ENCODE measurements at places on chromosomes 2 and 18.

DNA sequence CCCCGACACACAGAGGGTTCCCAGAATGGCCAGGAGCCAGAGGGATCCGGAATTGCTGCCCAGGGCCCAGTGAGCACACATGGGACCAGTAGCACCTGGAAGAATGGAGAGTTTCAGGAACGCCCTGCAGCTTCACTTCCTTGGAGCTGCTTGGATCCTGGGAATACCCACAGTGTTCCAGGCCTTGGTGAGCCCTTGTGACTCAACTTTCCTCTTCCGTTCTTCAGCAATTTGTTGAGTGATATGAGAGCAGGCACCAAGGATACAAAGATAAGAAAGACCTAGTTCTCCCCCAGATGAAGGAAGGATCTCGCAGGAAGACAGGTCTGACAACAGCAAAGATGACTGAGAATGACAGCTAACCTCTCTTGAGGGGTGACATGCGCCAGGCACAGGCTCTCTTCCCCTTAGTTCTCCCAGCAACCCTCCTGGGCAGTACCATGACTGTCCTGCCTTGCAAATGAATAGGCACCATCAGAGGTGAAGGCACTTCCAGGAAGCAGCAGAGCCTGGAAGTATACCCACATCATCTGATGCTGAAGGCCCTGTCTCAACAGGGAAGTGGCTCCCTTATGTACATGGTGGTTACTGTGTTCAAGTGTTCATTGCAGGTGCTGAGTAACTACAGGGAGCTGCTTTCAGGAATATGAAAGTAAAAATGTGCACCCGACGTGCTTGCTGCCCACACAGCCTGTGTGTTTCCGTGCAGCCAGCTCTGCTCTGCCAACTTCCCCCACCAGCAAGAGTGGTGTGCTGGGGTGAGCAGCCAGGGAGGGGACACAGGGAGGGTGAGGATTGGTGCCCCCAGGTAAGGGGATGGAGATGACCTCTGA lies 116.2 kb downstream of the STPG4 start:
- no peak for DNase-seq

- DNase-seq, result no peak
Measured at GRCh38 chr18:12336887-12337286, 28.8 kb downstream of the TUBB6 start.

DNA sequence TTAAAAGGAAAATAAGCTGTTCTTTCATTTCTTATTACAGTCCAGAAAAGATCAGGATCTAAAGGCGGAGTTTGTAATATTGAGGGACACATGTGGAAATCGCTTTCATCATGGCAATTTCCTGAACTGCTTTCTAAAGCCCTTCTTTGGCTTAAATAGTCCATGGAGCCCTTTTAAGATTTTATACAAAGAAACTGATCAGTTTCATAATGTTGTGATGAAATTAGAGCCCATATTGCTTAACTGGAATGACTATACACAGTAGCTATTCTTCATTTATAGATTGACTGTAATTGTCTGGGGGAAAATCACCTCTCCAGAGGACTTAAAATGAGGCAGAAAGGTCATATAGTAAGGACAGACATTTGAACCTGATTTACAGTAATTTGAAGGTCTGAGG lies 322.2 kb downstream of the ETAA1 start:
- no peak for DNase-seq

DNA sequence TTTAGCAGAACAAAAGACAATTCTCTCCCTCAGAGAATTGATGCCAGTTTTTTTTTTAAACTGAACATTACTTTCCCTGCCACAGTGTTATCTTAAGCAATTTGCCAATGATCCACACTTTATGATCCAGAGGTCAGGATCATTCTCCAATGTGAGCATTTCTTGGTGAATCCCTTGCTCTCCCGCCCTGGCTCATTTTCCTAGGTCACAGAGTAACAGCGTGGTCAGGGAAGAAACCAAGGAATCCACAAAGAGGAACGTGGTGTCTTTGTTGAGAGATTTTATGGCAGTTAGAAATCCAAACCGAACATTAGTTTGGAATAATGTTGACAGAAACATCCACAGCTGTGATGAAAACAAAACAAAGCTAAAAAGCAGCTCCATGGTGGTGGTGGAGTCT lies 250.3 kb downstream of the TTC32 start:
- DNase-seq, result no peak

DNA sequence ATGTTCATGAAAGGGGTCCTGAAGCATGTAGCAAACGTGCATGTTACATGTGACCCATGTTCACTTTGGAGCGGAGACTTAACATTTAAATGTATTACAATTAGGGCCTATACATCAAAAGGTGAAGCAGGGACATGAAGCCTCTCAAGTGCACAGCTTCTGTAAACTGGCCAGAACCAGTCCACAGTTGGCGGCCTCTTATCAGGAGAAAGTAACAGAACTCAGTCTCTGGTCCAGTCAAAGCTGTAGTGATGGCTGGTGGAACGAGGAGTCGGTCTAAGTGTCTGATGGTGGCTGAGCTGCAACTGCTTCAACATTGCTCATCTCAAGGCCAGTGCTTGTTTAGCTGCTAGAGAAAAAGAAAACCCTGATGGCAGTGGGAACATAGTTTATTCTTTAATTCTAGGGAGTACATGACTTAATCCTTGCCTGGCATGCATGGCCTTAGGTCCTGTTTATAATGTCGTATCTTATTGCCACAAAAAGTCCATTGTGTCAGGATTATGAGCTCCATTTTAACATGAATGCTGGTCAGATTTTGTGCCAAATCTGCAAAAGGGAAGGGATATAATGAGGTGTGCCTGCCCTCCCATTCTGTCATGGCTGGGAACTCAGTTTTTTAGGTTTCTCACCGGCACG lies 22.2 kb upstream of the YES1 start:
- DNase-seq, result no peak

DNA sequence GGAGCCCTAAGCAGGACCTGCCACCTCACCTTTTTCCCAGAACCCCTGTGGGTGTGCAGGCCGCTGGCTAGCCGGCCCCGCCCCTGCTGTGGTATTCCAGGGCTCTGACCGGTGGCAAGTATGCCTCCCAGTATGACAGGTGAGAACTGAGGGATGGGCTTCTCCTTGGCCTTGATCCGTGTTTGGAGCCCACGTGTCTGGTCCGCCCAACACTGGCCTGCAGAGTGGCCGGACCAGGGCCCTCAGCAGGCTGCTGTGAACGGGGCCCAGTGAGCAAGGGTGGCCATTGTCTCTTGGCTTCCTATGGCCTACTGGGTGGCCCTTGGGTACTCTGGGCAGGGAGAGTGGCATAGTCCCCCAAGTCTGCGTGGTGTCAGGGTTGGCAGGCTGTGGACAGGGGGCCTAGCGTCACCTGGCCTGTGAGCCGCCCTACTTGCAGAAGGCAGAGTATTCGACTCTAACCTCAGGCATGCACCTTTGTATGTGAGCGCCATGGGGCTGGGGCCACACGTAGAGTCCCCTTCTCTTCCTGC lies 1.8 kb downstream of the RNPEPL1 start:
- DNase-seq, result peak; percentile 39

DNA sequence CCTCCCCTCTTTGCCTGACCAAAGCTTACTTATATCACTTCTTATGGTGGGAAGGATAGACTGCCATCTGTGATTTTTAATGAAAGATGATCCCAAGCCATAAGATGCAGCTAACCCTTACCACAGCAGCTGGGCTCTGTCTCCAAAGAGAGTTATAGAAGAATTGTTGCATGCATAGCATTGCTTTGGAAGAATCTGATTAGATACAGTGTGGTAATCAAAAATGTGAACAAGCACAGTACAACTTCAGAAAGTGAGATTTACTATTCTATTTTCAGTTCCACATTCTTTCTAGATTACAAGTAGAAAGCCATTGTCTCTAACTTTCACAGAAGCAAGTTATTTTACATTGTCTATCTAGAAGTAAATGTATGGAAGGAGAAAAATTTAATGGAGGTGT lies 129.0 kb upstream of the ACVR2A start:
- DNase-seq, result no peak

GRCh38 chr18:66603941-66604627 lies at the start of gene CDH19:
Gene CDH19 (minus strand): TSS chr18:66604090. CDS start chr18:66572204, 31,886 bp downstream.
- DNase-seq, result no peak

- DNase-seq, result no peak
Measured at GRCh38 chr18:3037423-3037915, 24.5 kb upstream of the LPIN2 start.

- no peak for DNase-seq
Measured at GRCh38 chr2:108626995-108627394, 92.3 kb upstream of the RANBP2 start.

DNA sequence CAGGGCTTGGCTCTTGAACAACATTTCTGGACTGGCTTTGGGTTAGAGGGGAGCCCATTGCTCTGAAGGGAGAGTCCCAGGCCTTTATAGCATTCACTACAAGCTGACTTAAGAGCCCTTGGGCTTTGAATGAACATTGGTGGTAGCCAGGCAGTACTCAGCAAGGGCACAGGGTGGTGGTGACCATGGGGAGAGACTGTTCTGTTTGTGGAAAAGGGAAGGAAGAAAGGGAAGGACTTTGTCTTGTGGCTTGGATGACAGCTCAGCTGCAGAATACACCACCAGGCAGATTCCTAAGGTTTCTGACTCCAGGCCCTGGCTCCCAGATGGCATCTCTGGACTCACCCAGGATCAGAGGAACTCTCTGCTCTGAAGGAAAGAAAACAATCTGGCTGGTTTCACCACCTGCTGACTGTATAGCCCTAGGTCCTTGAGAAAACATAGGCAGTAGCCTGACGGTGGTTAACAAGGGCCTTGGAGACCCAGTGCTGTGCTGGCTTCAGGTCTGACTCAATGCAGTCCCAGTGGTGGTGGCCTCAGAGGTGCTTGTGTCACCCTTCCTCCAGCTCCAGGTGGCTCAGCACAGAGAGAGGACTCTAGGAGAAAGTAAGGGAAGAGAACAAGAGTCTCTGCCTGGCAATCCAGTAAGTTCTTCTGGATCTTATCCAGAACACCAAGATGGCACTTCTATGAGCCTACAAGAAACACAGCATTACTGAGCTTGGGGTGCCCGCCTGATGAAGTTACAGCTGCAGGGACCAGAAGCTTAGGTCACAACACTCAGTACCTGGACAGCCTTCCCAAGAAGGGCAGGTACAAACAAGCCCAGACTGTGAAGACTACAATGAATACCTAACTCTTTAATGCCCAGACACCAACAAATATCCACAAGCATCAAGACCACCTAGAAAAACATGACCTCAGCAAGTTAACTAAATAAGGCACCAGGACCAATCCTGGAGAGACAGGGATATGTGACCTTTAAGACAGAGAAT lies 16.4 kb upstream of the ABCB11 start:
- DNase-seq, result no peak

GRCh38 chr2:219483451-219484342 lies 15.0 kb upstream of the GMPPA start:
- no peak for DNase-seq

- DNase-seq, result no peak
Measured at GRCh38 chr18:49241852-49242251, 218.6 kb downstream of the DYM start.

- no peak for DNase-seq
Measured at GRCh38 chr2:178523596-178524134, 43.4 kb downstream of the PLEKHA3 start.

DNA sequence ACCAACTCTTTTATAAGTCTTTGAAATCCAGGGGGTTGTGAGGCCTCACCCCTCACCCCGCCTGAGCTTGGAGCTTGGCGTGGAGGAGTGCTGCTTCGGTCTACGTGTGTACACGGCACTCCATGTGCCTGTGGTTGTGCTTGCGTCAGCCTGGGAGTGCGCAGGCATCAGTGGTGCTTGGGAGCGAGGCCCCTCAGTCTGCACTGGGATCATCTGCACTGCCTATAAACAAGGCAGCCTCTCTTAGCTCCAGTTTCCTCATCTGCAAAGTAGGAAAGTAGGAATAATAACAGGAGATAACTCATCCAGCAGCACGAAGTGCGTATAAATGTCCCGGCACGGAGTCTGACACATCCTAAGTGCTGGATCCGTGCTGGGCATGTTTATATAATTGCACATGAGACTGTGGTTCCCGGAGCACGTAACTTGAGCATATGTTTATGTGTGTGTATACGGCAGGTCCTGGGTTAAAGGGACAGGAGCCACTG lies 1.2 kb downstream of the GYPC start:
- no peak for DNase-seq

DNA sequence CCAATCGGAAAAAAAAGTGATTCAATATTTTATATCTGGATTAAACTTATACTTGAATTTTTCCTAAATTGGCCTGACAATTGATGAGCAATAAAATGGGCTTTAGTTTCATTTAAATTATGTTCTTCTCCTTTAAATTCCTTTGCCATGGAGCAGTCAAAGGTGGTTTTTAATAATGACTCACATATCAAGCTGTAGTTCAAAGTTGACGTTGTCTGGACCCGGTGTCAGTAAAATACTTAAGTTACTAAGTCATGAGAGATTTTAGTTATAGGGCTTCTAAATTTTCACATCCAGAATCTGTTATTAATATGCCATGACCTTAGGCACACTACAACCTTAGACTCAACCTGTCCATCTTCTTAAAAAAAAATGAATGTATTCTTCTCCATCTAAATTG lies 62.5 kb downstream of the CDH2 start:
- no peak for DNase-seq

GRCh38 chr2:79180092-79180491 lies 20.5 kb upstream of the REG3A start:
- no peak for DNase-seq

GRCh38 chr2:120210270-120210693 lies 12.9 kb downstream of the TMEM185B start:
- DNase-seq, result no peak

- no peak for DNase-seq
Measured at GRCh38 chr2:16861111-16861510, 195.5 kb upstream of the CYRIA start.

GRCh38 chr18:67290421-67290820 lies 226.1 kb downstream of the DSEL start:
- no peak for DNase-seq

DNA sequence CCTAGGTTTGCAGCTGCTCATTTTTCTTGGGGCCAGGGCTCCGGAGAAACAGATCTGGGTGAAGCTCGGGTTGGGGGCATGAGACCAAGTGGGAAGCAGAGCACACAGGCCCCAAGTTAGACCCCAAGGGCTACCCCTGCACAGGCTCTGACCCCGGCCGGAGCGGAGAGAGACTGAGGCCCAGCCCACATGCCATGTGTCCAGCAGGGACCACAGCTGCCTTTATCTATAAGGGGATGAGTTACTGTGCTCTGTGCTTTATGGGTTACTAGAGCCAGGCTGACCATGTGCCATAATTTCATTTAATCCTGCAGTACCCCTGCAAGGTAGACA lies 30.3 kb upstream of the PRLH start:
- no peak for DNase-seq

DNA sequence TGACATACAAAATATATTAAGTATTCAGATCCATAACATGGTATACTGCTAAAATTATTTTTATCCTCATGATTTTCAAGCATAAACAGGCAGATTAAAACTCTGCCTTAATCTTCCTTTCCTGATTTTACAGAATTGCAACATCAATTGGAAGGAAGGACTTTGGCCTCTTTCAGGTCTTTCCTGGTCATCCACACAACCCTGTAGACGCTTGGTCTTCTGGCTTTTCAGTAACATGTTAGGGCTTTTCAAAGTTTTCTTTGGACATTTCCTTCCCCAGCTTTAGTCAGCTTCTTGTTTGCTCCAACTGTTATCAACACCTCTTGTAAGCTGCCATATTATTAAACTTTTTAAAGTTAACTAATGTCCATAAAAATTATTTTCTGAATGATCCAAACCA lies 1364.9 kb upstream of the NRXN1 start:
- DNase-seq, result no peak

Measured in RWPE2 (cell line).